NCI-H446 treated with DMSO at 0.1 percent for 48 hours (cell line): ENCODE measurements at places on chromosomes 2 and 18.

DNA sequence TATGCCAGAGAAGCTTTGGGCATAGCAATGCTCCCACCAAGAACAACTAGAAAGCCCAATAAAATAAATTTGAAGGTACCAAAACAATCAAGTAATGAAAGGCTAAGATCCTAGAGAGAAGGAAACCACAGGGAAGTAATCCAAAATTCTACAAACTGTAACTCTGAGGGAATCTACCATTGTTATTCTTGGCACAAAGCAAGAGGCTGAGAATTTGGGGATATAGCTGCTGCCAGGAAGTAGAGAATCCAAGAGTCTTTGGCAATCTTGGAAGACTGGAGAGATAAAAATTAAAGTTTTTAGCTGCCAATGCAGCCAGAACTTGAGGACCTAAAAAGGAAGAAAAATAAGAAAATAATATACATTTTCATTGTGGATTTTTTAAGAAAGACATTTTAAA is 68.5 kb downstream of the PIGN start:
- DNase-seq: peak; percentile 7

DNA sequence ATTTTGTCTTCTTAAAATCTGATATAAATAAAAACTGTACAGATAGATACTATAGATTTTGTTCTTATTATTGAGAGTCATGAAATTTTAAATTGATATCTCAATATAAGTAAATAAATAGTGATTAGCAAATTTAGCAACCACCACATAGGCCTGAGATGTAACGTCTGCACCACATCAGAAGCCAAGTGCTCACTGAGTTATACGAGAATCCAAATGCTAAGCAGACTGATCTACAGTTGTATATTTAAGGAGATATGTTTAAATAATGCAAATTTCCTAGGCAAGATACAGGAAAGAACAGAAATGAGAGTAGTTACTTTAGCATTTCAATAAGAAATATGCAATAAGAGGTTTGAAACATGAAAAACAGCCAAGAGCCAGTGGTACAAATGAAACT is 85.2 kb upstream of the UNC80 start:
- DNase-seq: no peak

DNA sequence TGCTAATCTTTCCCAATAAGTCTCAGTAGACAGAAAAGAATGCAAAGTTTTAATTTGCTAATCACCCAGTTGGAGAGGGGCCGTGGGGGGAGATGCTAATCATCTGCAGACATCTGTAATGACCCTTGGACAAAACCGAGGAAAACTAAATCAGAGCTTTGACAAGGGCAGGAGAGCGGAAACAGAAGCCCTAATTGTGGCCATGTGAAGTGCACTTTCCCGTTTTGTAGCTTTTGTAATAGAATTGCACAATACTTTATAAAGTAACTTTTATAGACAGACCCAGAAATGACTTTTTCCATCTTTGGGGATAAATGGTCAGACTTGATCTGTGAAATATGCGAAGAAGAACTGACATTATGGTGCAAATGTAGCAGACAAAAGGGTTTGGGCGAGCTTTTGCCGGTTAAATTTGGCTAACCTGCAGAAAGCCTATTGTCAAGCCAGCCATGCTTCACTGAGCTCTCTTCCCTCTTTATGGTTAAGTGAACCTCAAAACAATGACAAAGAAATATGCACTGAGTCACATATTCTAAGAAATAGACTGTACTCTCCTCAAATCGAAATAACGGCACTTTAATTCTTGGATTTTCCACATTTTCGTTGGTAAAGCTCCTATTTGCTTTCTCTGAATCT is 980.1 kb upstream of the POU3F3 start:
- DNase-seq: no peak

GRCh38 chr2:26970244-26970927 is at the start of gene MAPRE3:
TSS of gene MAPRE3 (plus strand) at chr2:26970637. CDS start at chr2:27022219, 51,582 bp downstream.
- peak; percentile 63 for DNase-seq

GRCh38 chr2:180980943-180981911 is 822 bp downstream of the UBE2E3 start:
- DNase-seq: no peak

DNA sequence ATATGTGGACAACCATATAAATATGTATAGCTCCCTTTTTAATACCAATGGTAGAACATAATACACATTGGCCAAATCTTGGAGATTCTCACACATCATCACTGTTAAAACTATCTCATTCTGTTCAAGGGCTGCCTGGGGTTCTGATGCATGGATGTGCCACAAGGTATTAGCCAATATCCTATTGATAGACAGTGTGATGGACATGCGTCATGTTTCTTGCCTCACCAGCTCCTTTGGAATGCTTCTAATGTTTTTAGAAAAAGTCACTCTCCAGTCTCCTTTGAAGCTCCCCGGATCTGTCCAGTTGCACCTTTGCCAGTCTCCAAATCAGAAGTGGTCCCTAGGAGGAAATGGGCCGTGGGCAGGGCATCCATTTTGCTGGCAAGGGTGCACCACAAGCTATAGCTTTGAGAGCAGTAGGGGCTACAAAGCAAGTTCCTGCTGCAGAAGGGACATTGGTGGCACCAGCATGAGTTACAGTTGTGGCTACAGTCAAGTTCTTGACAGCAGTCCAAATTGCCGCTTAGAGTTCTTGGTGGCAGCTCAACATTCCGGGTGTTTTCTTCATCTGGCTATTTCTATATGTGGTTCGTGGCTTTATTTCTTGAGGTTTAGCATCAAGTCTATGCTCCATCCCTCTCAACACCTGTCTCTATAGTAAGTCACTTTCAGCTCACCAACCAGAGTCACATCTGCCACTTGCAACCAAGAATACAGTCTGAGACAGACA is 25.1 kb upstream of the ATRAID start:
- DNase-seq: no peak

DNA sequence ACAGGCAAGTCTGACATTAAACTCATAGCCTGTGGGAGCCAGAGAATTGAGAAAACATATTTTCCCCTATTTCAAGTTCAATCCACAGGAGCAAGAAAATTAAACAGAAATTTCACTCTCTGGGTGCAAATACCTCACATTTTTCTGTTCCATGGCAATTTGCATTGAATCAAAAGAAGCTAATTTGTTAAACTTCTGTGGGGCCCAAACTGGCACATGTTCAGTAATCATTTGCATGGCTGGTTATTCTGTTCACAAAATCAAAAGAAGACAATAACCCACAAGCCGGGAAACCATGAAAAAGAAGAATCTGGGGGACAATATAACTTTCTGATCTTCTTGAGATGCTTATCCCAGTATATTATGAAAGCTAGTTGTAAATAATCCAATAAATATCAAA is 363.1 kb downstream of the LRP1B start:
- no peak for DNase-seq

DNA sequence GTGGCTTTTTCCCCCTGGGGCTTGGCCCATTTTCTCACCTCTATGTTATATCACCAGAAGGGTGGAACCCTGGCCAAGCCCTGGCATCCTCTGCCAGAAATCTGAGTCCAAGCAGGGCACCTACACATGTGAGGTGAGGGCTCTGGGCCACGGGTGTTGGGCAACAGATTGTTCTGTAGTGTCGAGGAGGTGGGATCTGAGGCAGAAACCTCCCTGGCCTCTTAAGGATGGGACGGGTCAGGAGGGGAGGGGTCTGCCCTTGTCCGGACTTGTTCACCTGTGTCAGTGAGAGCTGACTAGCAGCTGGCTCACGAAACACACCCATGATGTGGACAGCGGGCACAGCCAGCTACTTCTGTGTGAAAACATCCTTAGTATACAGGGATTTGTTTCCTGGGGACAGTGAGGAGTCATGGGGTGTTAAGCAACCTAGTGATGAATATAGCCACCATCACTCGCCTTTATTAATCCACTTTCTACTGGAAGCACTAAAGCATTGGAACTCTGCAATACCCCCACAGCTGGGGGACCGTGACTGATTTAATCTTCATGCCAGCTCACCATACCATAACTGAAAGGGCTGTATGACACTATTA is 35.6 kb downstream of the EPAS1 start:
- no peak for DNase-seq

- DNase-seq: no peak
Observed at GRCh38 chr2:72051971-72052505, 95.6 kb downstream of the CYP26B1 start.

DNA sequence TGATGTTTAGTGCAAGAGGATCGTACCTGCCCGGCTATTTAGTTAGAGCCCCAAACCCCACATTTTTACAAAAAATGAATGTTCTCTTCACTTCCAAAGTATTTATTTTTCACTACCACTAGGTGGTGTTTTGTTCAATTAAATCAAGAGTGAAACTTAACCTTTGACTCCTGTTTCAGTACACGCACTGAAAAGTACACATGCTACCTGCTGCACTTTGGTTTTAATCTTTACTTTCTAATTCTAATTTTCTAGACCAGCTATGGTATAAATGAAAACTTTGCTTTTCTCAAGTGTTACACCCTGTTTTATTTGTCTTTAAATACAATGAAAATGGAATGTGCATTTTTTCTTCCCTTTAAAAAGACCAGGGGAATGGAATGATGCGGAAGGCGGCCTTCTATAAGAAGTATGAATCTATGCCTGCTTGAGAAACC is 31.4 kb upstream of the CHN1 start:
- no peak for DNase-seq

GRCh38 chr2:114614592-114614991 is 172.2 kb downstream of the DPP10 start:
- DNase-seq: no peak

- DNase-seq: no peak
Observed at GRCh38 chr2:88603146-88603545, 24.1 kb downstream of the EIF2AK3 start.

DNA sequence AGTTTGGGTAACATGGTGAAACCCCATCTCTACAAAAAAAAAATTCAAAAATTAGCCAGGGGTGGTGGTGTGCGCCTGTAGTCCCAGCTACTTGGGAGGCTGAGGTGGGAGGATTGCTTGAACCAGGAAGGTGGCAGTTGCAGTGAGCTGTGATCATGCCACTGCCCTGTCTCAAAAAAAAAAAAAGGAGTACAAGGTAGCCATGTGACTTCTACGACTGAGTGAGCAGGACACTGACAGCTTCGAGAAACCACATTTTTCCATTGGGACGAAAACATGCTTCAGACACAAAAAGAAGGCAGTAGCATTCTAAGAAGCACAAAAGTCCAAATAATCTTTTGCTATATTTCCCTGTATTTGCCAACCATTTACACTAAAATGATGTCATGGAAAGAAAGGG is 19.7 kb upstream of the IKZF2 start:
- DNase-seq: no peak

DNA sequence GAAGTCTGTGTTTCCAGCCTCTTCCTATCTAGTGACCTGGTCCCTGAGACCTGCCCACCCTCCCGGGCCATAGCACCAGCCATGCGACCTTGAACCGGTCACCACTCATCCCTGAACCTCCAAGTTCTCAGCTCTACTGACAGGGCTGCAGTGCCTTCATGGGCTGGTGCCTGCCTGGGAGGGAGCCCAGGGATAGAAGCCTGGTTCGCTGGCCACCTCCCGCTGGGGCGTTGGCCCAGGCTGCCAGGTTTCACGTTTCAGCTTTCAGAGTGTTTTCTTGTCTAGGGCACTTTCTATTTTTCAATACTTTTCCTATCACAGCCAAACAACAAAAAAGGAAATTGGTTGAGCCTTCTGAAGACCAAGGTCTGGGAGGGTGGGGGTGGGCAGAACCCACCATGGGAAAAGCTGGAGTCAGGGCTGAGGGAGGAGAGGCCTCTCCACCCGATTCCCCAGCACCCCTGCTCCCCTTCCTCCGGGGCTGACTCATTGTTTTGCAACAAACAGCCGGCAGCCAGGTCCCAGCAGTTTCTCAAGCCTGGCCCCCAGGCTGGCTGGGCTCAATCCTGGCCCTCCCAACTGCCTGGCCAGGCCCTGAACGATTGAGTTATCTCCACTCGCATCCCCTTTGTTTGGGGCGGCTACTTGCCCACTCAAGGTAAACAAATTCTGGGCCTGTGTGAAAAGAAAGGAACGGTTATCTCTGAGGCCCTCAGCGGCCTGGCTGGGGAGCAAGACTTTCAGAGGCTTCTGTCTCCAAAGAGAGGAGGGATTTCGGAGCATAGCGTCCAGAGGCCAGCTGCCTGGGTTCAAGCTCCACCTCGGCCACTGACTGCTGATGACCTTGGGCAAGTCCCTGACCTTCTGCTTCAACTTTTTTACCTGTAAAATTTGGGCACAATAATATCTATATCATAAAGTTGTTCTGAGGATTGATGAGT is 47.5 kb downstream of the ZFP36L2 start:
- peak; percentile 80 for DNase-seq

- no peak for DNase-seq
Observed at GRCh38 chr2:220353897-220354296, 726.5 kb downstream of the SLC4A3 start.

DNA sequence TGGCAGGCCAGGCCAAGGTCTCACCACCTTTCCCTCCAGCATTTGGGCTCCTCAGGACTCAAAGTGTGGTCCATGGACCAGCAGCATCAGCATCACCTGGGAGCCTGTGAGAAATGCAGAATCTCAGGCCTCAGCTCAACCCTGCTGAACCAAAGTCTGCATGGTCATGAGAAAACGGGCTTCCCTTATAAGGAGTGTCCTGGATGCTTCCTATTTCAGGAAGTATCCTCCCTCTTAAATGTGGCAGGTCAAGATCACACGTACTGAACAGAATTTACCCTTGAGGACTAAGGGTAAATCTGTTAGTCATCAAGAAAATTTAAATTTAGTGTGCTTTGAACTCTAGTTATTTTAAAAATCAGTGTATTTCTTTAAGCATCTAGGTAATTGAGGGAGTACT is 11.8 kb downstream of the CD8A start:
- DNase-seq: no peak

DNA sequence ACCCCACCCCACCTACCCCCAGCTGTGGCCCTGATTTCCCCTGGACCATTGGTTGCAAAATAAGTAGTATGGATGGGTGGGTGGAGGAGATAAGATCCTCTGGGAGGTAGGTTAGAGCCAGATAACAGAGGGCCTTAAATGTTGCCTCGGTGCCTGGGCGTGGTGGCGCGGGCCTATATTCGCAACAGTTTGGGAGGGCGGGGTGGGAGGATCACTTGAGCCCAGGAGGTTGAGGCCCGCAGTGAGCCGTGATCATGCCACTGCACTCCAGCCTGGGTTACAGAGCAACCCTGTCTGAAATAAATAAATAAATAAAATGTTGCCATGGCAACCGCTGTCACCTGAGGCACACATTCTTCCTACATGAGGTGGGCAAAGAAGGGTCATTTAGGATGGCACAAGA is 103.3 kb upstream of the GATA6 start:
- no peak for DNase-seq

- DNase-seq: no peak
Observed at GRCh38 chr2:138107288-138107687, 143.0 kb downstream of the HNMT start.

GRCh38 chr2:180416627-180417026 is 409.5 kb upstream of the CWC22 start:
- DNase-seq: no peak

DNA sequence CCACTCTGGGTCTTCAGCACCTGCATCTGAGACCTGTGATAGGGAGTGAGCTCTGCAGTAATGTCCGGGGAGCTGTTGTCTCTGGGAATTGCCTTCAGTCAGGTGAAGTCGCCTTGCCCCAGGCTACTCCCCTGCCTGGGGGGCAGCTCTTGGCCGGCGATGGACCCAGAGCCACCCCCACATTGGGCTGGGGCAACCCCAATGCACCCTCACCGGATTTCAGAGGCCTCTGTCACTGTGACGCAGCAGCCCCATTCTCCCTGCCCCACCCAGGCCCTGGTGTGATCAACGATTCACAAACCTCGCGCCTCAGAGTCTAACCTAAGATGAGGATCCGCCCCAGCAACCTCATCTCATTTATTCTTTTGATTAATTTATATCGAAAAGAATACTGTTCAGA is 303.6 kb downstream of the NDUFA10 start:
- DNase-seq: no peak

- no peak for DNase-seq
Observed at GRCh38 chr18:55237660-55238059, 278.4 kb upstream of the CCDC68 start.

- DNase-seq: no peak
Observed at GRCh38 chr2:8255448-8255800, 426.4 kb upstream of the ID2 start.
